ENCODE measurements at places on chromosomes 3 and 15.
A peak's percentile ranks its signal among the peaks of the same experiment; 100 is the strongest.

DNA sequence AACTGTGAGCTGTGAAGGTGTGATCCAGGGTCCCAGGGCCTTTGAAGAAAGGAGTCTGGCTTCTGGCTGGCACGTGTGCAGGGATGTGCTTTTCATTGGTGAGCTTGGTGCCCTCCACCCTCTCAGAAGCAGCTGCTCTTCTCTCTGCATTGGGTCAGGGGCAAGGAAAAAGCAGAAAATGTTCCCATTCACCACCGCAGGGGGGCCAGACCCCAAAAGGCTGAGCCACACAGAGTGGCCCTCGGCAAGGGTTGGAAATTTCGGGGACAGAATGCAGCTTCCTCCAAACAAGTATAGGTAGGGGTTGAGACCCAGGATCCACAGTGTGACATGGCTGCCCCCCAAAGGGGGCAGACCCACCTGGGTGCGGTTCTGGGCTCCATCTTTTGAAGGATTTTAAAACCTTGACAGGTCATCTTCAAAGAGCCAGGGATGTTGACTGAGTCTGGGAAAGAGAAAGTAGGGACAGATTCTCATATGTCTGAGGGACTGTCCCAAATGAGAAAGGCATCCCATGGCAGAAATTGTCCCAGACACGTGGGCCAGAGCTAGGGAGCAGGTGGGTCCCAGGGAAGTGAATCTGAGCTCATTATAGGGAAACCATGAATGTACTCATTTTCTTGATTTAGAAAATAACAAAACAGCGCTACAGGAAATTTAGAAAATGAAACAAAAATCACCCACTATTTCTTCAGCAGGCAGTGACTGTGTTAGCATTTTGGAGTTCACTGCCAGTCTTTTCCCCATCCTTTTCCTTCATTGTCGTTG, 2.7 kb downstream of the CSK start:
- DNase-seq = no peak

- DNase-seq = no peak
Observed at GRCh38 chr3:61912158-61912557, 350.8 kb downstream of the PTPRG start.

DNA sequence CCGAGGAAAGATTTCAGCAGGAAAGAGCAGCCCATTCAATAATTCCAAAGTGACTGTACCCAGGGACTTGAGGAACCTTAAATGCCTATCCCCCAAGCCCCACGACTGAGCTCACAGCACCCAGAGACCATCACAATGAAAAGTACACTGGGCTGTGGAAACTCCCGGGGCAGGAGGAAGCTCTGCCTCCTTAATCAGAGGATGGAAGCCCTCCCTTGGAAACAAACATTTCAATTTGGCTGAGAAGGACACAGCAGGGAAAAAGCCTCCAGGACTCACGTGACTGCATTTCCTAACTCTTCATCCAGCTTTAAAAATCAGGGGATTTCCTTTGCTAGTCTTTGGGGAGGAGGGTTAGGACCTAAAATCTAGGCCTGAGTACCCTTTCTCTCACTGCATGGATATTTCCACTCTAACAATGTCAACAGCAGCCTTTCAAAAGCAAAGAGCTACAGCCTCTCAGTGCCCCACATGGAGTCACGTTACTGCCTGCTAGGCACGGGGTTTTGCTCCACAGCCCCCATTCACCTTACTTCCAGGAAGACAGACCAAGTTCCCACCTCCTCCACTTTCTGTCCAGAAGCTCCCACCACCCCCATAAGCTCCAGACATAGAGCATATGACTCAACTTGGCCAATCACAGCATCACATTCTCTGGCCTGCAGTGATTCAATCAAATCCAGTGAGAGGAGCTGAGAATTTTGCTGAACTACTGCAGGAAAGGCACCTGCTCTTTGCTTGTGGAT, 68.9 kb upstream of the WNT5A start:
- DNase-seq = no peak

- DNase-seq = no peak
Observed at GRCh38 chr3:31878231-31878838, 102.7 kb downstream of the OSBPL10 start.

- DNase-seq = no peak
Observed at GRCh38 chr15:58523634-58524033, 91.8 kb downstream of the LIPC start.

GRCh38 chr3:126486360-126486847, 10.7 kb upstream of the ZXDC start:
- DNase-seq = no peak

DNA sequence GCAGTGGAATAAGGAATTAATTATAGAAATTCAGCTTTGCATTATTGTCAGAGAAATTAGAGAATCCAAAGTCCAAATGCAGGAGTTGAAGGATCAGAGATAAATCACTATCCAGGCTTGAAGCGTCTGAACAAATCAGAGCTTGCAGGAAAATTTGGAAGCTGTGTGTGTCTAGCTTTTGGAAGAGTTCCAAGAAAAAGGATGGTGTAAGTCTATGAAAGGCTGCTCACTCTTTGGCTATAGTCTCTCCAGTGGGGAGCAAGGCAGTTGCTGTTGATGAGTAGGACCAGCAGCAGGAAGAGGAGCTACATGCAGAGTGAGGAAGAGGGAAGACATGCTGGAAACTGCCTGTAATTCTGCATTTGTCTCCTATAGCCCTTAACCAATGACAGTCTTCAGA, 464.3 kb upstream of the GRM7 start:
- DNase-seq = no peak

- DNase-seq = peak; percentile 60
Observed at GRCh38 chr15:85858586-85859375, 64.1 kb upstream of the KLHL25 start.

DNA sequence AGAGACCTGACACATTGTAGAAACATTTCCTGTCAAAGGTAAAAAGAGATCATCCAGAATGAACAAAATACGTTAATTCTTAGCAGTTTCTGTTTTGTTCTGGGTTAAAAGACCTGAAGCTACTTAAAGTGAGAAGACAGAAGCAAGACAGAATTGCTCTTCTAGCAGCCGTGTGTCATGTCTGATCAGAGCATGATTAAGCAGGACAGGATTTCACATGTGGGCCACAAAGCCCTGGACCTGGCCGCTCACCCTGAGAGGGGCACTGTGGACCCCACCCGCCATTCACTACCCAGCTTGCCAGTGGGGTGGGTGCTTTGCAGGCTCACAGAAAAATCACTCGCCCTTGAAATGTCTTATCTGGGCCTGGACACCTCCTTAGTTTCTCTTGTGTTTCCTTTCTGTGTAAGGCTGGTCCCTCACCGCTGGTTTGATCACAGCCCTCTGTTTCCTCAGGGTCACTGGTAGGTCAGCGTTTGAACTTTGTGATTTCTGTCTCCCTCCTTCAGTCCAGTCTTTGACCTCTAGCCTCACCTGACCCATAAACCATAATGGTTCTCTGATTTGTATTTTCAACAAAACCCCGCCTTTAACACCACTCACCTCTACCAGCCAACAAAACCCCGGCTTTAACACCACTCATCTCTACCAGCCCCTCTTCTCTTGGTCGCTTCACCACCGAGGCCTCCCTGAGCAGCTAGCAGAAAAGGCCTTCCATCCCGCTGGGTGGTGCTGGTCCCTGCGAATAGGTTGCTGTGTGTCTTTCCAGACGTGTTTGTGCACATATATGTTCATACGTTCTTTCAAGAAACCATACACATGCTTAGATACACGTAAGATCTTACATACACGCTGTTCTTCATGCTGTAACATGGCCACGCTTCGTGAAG, 185.0 kb downstream of the OR4M2 start:
- DNase-seq = no peak

DNA sequence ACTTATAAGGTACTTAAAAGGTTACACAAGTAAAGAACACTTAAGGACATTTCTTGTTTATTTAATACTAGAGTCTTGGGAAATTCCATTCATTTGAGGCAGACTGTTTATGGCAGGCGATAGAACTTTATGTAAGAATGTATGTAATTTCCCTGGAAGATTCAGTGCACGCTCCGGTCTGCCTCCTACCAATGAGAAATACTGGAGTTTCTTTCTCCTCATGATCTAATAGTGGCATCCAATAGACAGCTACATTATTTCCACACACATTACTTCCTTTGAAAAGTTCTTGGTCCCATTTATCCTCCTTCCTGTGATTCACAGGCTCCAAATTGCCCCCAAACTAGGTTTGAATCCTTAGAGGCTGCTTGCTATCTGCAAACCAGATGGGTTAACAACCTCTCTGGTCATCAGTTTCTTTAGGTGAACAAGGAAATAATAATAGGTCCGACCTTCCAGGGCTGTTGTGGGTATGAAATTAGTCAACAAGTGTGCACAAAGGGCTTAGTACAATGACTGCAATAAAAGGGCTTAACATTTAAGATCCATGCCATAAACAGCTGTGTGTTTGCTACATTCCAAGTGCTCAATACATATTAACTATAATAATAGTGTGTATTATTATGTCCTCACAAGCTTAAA, 30.7 kb downstream of the EIF4E3 start:
- no peak for DNase-seq

GRCh38 chr15:29094711-29095110, 174.9 kb downstream of the NSMCE3 start:
- DNase-seq = no peak

DNA sequence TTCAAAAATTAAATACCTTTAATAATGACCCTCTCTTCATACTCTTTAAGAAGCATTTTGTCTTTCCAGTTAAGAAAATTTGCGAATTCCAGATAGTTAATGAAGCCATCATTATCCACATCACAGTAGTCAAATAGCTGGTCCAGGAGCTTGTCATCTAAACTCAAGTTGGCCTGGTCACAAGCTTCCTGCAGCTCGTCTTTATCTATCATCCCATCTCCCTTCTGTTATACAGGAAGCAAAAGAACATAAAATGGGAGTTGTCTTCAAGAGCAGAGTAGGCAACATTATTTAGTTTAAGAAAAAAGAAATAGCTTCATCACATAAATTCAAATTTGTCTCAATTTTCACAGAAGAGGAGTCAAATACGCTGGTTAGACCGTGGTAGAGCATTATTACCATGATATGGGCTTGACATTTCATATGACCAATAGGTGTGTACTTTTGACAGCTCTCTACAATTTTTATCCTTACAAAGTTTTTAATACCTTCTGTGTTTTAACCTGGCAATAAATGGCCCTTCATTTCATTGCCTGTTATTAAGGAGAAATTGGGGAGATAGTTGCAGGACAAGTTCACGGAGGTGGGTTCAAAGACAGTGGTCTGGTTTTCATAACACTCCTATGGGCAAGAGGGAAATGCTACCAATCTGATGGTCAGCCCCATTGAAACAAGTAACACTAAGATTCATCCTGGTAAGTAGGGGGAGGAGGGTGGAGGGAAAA, 45.4 kb downstream of the EFHB start:
- no peak for DNase-seq

GRCh38 chr3:162489853-162490252, 993.2 kb downstream of the OTOL1 start:
- DNase-seq = no peak

GRCh38 chr3:46029953-46030543, 2.8 kb upstream of the XCR1 start:
- no peak for DNase-seq

DNA sequence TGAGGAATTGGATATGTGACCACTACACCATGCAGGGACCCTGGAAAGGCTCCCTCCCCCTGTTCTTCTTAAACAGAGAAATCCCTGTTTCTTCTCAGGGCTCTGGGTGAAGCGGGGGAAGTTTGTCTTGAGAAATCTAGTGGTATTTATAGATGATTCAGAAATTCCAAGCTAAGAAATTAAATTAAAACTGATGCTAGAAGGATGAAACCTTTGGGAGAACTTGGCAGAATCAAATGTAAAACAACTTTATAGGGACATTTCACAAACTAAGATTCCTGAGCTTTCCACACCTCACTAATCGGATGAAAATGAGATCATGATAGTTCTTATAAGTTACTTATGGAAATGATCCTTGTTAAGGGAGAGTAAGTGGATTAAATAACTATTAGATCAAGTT, 54.2 kb downstream of the FBXL2 start:
- no peak for DNase-seq

DNA sequence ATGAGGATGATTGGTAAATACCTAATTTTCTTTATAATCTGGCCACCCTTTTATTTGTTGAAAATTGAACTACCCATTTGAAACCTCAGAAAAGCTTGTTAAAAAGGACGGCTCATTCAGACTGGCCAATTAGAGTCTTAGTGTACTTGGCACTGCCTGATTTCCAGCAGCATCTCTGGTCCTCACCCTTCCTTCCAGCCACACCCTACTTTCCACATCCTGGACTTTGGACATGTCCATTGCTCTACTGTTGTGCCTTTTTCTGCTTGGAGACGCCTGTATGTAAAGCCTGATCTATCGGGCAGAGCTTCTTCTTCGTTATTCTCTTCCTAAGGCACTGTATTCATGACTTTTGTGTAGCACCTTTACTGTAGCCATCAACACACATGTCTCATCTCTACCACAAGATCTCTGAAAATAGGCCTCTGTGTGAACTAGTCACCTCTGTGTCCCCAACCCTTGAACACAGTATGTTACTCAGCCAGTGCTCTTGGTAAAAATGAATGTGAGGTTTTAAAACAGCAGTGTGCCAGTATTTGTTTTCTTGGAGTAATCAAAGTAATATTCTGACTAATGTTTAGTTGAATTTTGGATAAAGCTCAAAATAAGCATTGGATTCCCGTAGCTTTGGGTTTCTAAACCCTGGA, 6.8 kb downstream of the RBM5 start:
- DNase-seq = no peak

- no peak for DNase-seq
Observed at GRCh38 chr15:83094583-83094982, 12.9 kb upstream of the TM6SF1 start.

GRCh38 chr3:175246766-175247165, 387.6 kb downstream of the NAALADL2 start:
- no peak for DNase-seq

- DNase-seq = no peak
Observed at GRCh38 chr15:74578496-74578994, 37.1 kb upstream of the CLK3 start.

- no peak for DNase-seq
Observed at GRCh38 chr15:92140796-92141195, 252.9 kb upstream of the ST8SIA2 start.

DNA sequence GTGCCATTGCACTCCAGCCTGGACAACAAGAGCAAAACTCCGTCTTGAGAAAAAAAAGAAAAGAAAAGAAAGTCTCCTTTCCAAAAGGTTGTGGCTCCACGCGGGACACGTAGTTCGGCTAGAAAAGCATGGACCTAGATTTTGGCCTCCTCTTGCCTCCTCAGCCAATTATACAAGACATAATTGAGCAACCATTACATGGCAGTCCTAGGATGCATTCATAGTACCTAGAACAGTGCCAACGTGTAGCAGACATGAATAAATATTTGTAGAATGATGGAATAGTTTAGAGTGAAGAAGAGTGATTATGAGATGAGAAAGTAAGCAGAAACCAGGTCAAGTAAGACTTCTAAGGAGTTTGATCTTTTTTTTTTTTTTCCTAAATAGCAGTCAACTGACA, 112.5 kb downstream of the ZNF609 start:
- DNase-seq = no peak

GRCh38 chr3:128404276-128405068, 62.2 kb downstream of the DNAJB8 start:
- no peak for DNase-seq
